Progenitor cell of endocrine pancreas (in vitro differentiated cells): ENCODE measurements at places on chromosomes 7 and 10. TPM values are rescaled to one million over a fixed set of nuclear protein-coding genes. Genes with fewer than 3 reads are reported as not detected.

GRCh38 chr7:114273218-114273617 lies 141.4 kb upstream of the FOXP2 start:
- peaks cover 17% of the 10 kb centered on the region for H3K4me1 ChIP-seq
- H3K36me3 ChIP-seq, result no peaks in the 10 kb centered on the region
- H3K4me3 ChIP-seq, result no peak overlapping the region
- no peaks in the 10 kb centered on the region for H3K27me3 ChIP-seq
- no peak overlapping the region for H3K27ac ChIP-seq

DNA sequence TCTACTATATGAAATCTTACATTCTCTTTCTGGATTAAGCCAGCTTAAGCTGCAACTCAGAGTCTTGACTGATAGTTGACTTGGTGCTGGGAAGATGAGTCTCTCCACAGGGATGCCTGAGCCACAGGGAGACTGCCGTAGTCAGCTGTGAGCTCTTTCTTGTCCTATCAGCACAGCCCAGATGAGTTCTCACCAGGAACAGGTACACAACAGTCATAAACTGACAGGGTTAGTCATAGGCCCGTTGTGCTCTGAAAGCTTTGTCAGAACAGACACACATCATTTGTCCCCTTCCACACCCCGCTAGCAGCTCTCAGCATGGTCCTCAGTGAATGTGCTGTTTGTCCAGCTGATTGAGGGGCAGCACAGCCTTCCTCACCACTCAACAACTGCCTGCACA lies 221.6 kb downstream of the RPS24 start:
- H3K27ac ChIP-seq, result no peak overlapping the region
- no peak overlapping the region for H3K4me3 ChIP-seq
- no peak for DNase-seq

CCDC172 gene
- total RNA-seq, result not detected in 2 replicates

- no peak for DNase-seq
- no peaks in the 10 kb centered on the region for H3K27me3 ChIP-seq
- H3K4me1 ChIP-seq, result no peaks in the 10 kb centered on the region
- no peaks in the 10 kb centered on the region for H3K36me3 ChIP-seq
- no peak overlapping the region for H3K4me3 ChIP-seq
Measured at GRCh38 chr7:120615703-120616102, 242.2 kb downstream of the TSPAN12 start.

GRCh38 chr10:64859911-64860310 lies 1338.7 kb downstream of the REEP3 start:
- H3K4me1 ChIP-seq, result peaks cover 4% of the 10 kb centered on the region
- no peaks in the 10 kb centered on the region for H3K36me3 ChIP-seq
- H3K27me3 ChIP-seq, result no peaks in the 10 kb centered on the region
- no peak overlapping the region for H3K4me3 ChIP-seq
- H3K27ac ChIP-seq, result no peak overlapping the region

EPHA1 gene
- total RNA-seq, result 54.4 and 56.3 TPM in 2 replicates

DNA sequence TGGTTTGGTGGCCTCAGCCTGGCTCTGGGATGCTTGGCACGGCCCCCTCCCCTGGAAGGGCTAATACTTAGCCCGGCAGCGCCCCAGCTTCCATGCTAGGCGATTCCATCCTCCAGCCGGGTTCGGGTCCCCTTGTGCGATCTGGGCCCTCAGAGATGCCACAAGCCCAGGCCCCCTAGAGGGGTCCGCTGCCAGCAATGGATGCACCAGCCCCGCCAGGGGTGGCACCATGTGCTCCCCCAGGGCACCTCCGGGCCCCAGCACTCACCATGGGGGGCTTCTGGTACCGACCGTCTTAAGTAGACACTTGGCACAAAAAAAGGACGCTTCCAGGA lies 125.7 kb upstream of the KCTD7 start:
- peaks cover 1% of the 10 kb centered on the region for H3K36me3 ChIP-seq
- no peak for DNase-seq
- no peak overlapping the region for H3K27ac ChIP-seq

DNA sequence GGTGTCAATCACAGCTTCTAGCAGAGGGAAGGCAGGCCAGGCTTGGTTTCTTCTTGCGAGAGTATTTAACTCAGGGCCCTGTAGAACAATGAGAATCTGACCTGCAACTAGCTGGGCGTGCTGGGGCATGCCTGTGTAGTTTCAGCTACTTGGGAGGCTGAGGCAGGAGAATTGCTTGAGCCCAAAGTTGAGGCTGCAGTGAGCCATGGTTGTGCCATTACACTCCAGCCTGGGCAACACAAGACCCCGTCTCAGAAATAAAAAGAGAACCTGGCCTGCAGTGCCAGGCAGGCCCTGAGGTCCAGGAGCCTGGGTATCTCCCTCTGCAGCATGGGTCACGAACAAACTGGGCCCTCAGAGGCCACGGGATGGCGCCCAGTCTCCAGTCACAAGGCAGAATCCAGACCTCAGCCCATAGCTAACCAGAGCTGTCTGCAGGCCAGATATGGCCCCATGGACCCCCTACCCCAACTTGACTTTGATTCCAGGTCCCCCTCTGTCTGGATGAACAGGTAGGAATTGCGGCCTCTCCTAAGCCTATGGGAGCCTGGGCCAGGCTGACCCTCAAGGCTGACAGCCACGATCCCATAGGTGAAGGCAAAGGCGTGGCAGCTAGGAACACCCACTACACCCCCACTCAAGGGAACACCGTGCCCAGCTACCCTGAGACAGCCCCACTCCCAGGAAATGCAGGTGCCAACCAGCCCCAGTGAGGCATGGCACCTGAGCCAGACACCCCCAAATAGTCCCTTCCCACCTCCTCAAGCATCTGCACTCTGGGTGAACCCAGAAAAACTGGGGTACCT lies 102.7 kb upstream of the TNRC18 start:
- H3K27ac ChIP-seq, result peak overlapping the region; percentile 99
- peaks cover 22% of the 10 kb centered on the region for H3K4me1 ChIP-seq
- H3K4me3 ChIP-seq, result peak overlapping the region; percentile 92
- H3K27me3 ChIP-seq, result no peaks in the 10 kb centered on the region
- peaks cover 48% of the 10 kb centered on the region for H3K36me3 ChIP-seq

GRCh38 chr10:97964748-97965147 lies 65.7 kb downstream of the CRTAC1 start:
- no peak overlapping the region for H3K4me3 ChIP-seq
- no peaks in the 10 kb centered on the region for H3K4me1 ChIP-seq
- H3K27ac ChIP-seq, result no peak overlapping the region
- DNase-seq, result no peak
- peaks cover 76% of the 10 kb centered on the region for H3K27me3 ChIP-seq

- no peaks in the 10 kb centered on the region for H3K36me3 ChIP-seq
- no peak overlapping the region for H3K27ac ChIP-seq
- peaks cover 5% of the 10 kb centered on the region for H3K4me1 ChIP-seq
- H3K27me3 ChIP-seq, result peaks cover 23% of the 10 kb centered on the region
- no peak overlapping the region for H3K4me3 ChIP-seq
Measured at GRCh38 chr10:92047215-92047614, 123.6 kb downstream of the BTAF1 start.

PLXDC2 gene
- 38.5 and 44.3 TPM in 2 replicates for total RNA-seq

- no peak for DNase-seq
- H3K4me3 ChIP-seq, result no peak overlapping the region
- peaks cover 7% of the 10 kb centered on the region for H3K4me1 ChIP-seq
- peaks cover 18% of the 10 kb centered on the region for H3K27me3 ChIP-seq
Measured at GRCh38 chr7:150958062-150958552, 20.0 kb downstream of the KCNH2 start.
